ENCODE measurements at places on chromosomes 2 and 18.

DNA sequence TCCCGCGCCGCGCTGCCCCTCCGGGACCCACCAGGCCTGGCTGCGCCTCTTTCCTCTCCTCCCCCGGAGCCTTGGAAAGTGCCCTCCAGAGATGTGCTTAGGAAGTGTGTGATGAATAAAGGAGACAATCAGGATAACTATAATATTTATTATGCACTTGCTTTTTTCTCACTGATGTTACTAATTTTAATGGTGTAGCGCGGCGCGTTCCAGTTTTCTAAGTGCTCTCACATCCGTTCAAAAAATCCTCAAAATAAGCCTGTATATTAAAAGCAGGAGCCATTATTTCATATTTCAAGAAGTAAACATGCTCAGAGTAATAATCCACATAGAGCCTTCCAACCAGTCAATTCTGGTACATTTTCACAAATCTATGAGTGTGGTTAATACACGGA lies 941 bp upstream of the MPPE1 start:
- no peak for DNase-seq

- DNase-seq: peak; percentile 19
These were observed 453.0 kb downstream of the GALR1 start for GRCh38 chr18:77702686-77703085.

DNA sequence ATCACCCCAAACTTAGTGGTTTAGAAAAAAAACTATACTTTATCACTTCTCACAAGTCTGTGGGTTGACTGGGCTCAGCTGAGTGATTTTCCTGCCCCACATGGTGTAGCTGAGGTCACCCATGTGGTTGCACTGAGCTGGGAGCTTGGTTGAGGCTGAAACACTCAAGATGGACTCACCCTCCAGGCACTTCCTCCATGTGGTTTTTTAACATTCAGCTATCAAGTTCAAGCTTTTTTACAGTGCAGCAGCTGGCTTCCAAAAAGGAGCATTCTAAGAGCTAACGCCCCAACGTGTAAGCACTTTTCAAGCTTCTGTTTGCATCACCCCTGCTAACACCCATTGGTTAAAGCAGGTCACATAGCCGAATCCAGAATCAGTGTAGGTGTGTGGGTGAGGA lies 105.9 kb upstream of the CREB1 start:
- peak; percentile 6 for DNase-seq

GRCh38 chr2:206225435-206226232 lies 48.8 kb upstream of the ZDBF2 start:
- no peak for DNase-seq

DNA sequence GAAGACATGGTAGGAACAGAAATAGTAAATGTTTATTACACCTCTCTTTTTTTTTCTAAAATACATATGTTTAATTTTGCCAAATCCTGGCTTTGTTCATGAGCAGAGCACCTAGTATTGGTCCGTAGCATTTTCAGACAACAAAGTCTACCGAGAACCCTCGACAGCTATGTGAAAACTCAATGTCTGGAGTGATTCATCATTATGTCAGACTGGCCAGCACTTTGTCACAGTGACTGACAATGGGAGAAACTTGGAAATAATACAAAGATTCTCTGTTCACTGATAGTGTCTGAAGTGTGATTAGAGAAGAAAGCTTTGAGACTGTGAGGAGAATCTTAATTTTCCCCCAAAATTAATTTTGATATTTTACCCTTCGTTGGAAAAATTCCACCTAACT lies 143.0 kb downstream of the HNMT start:
- no peak for DNase-seq

DNA sequence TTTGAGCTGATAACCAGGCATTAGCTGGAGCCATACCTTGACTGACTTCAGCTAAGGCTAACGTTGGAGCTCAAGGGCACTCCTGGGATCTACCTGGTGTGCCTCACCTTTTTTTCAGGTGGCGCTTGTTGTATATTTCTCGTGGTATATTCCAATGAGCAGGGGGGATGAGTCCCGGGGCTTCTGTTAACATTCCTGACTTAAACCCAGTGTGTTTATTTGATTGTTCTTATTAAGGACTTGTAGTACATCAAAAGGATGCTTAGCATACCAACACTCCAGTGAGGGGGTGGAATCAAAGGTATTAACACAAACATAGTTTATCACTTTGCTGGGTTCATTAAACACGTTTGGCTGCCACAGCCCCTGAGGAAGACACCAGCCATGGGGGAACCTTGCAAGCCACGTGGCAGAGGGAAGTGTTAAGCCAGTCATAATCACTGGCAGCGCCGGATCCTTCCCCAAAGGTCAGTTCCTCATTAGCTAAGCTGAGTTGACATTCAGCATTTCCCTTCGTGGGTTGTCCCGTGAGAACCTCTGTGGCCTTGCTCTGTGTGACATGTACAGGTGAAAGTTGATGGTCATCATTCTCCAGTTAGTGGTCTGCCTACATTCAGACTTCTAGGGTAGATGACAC lies 119.5 kb upstream of the MCFD2 start:
- no peak for DNase-seq

GRCh38 chr2:231930593-231931281 lies 4.5 kb upstream of the NPPC start:
- peak; percentile 39 for DNase-seq

GRCh38 chr2:105862843-105863242 lies 118.1 kb downstream of the NCK2 start:
- no peak for DNase-seq

- no peak for DNase-seq
These were observed 138.8 kb upstream of the ID2 start for GRCh38 chr2:8543060-8543382.

DNA sequence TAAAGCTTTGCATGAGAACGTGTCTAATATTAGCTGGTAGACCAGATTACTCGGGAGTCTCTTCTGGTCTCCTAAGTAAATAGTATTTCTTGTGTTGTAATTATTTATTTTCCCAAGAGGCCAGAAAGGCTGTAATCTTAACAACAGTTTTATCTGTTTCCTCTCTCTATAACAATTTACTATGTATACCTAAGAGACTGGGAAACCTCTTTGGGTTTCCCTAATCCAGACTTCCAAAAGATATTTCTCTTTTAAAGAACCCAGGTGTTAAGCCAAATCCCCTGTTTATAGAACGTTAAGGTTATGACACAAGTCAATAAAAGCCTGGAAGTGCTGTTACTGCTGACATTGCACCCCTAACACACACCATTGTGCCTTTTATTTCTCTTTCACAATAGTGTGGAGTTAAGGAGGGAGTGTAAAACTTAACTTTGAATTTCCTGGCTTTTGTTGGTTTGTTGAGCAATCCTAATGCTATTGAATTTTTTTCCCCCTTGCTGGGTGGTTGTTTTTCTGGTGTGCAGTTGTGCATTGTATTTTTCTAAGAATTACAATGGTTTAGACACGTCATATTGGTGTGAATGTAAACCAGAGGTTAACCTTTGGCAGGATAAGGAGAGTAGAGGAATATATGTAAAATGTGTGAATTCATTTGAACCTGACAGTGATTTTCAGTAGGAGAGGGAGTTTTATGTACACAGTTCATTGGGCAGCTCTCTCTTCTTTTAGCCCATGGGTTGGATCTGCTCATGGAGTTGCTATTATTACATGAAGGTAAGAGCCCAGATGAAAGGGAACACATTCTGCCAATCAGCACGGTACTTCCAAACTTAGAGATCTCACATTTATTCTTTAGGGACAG lies 192.8 kb downstream of the MTX2 start:
- no peak for DNase-seq

- DNase-seq: no peak
These were observed 46.9 kb downstream of the ODC1 start for GRCh38 chr2:10400978-10401951.

- DNase-seq: no peak
These were observed 382.1 kb downstream of the NRXN1 start for GRCh38 chr2:50649626-50650402.

DNA sequence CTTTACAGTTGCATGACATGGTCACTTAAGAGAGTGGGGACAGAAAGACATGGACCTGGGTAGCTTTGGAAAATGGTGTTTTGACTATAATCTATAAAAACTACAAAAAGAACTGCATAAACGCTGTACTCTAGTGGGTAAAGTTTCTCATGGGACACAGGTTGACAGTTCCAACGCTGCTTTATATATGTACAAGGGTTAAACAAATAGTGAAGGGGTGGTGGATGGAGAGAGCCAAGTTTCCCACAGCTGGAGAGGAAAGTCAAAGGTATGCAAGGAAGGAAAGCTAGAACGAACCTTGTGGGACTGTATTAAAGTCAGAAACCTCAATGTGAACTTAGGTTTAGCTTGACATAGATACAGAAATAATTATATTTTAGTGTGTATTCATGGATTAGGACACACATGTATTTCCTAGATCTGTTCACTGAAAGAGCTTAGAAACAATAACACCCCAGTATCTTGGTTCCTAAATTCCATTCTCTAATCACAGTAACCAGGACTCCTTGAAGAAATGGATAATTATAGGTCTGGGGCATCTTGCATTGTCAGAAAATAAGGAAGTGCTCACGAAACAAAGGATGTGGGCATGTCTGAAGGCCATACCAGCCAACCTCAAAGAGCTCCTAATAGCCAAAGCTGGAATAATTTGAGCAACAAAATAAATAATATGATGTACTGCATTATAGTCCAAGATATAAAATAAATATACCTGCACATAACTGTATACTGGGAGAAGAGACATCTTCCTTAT lies 28.8 kb downstream of the TANC1 start:
- no peak for DNase-seq

GRCh38 chr2:179428649-179429048 lies 164.0 kb upstream of the SESTD1 start:
- DNase-seq: no peak

DNA sequence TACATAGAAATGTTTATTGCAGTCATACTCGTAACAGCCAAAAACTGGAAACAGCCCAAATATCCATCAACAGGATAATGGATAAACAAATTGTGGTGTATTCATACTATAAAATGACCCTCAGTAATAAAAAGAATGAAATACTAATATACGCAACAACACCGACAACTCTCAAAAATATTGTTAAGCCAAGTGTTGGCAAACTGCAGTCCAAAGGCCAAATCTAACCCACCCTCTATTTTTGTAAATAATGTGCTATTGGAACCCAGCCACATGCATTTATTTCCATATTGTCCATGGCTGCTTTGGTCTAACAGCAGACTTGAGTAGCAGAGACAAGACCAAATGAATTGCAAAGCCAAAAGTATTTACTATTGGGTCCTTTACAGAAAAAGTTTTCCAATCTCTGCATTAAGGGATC lies 151.0 kb downstream of the MREG start:
- DNase-seq: no peak

- DNase-seq: no peak
These were observed 249.8 kb downstream of the BCL11A start for GRCh38 chr2:60303680-60304079.

- no peak for DNase-seq
These were observed 3.6 kb upstream of the LCT start for GRCh38 chr2:135840601-135841000.

DNA sequence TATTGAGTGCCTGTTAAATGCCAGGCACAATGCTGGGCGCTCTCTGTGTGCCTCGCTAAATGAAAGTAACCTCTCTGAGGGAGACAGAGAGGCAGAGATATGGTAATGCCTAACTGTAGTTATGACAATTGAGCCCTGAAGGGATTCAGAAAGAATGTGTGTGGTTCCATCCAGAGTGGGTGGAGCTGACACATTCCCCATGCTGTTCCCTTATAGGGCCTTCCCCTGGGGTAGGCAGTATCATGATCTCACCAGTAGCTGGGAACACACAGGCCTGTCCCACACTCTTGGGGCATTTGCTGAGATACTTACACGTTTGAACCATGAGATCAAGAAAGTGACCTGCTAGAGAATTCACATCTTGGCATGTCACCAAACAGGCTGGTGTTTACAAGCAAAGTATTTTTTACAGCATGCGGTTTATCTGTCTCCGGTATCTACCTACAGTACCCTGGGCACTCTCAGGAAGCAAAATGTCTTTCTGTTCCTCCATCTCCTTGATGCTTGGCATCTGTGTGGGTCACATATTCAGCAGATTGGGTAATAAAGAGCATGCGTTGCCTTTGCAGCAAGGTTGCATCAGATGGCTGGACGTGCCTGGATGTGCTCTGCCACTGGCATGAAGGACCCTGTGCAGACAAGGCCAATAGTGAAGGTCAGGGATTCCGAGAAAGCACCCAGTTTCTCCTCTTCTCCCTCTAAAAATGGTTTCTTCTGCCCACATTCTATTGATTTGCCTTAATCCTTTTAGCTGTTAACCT lies 9.4 kb downstream of the CTIF start:
- DNase-seq: no peak
